ENCODE measurements at places on chromosomes 12 and 14.

- DNase-seq = no peak
These were observed 41.7 kb downstream of the BLTP3B start for GRCh38 chr12:100101000-100101399.

GRCh38 chr12:110046451-110047187, 1.7 kb downstream of the C12orf76 start:
- no peak for DNase-seq

DNA sequence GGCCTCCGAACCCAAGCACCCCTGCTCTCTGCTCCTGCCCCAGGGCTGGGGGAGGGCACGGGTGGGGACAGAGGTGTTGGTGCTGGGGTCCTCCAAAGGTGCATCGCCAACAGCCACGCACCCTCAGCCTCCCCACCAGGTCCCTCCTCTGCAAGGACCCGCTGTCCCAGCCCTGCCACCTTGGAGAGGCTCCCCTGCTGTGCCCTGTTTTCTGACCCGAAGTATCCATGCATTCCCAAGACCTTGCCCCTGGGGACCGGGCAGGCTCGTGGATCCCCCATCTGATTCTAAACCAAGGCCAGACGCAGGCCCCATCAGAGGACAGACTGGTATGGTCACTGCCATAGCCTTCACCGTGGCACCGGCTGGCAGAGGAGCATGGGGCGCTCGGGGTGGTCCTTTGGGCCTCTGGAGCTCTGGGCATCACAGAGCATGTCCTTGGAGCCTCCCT, 22.7 kb upstream of the BEGAIN start:
- no peak for DNase-seq

DNA sequence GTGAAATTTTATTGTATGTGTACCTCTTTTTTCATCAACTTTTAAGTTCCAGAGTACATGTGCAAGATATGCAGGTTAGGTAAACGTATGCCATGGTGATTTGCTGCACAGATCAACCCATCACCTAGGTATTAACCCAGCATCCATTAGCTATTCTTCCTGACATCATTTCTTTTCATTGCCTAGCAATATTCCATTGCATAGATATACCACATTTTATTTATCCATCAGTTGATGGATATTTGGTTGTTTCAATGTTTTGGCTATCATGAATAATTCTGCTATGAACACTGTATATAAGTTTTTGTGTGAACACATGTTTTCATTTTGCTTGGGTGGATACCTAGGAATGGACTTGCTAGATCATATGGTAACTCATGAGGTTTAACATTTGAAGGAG, 439.9 kb upstream of the SOX5 start:
- DNase-seq = no peak

GRCh38 chr14:101918065-101918989, 46.0 kb upstream of the DYNC1H1 start:
- no peak for DNase-seq

- DNase-seq = peak; percentile 20
These were observed 110.7 kb downstream of the BTG1 start for GRCh38 chr12:92034858-92035401.

GRCh38 chr12:89674326-89674942, 34.2 kb downstream of the ATP2B1 start:
- DNase-seq = no peak

- no peak for DNase-seq
These were observed 22.2 kb upstream of the PLEKHG3 start for GRCh38 chr14:64681796-64682710.

DNA sequence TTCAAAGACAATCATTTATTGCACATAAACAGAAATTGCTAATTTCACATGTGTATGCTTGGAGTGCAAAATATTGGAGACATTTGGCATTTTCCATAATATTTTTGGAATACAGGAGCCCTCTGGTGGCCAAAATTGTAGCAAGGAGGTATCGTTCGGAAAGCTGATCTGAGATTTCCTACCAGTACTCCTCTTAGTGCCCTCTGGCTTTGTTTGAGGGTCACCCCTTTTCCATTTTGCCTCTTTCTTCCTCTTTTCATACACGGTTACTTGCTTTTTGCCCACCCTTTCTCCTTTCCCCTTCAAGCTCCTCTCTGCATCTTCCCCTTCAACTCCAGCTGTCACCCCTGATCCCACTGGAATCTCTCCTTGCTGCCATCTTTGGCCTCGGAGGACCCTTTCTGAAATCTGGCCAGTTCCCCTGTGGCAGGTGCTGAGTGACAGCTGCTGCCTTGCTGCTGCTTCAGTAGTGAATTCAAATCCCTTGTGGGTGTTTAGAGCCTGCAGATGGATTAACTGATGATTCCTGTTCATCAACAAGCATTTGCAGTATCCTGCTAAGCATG, 164.6 kb upstream of the PARP11 start:
- DNase-seq = no peak

- DNase-seq = no peak
These were observed 50.5 kb upstream of the CCDC175 start for GRCh38 chr14:59627011-59627520.

DNA sequence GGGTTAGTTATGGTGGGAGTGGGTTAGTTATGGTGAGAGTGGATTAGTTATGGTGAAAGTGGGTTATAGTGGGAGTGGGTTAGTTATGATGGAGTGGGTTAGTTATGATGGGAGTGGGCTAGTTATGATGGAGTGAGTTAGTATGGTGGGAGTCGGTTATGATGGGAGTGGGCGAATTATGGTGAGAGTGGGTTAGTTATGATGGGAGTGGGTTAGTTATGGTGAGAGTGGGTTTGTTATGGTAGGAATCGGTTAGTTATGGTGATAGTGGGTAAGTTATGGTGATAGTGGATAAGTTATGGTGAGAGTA, 22.1 kb upstream of the SFSWAP start:
- DNase-seq = no peak

DNA sequence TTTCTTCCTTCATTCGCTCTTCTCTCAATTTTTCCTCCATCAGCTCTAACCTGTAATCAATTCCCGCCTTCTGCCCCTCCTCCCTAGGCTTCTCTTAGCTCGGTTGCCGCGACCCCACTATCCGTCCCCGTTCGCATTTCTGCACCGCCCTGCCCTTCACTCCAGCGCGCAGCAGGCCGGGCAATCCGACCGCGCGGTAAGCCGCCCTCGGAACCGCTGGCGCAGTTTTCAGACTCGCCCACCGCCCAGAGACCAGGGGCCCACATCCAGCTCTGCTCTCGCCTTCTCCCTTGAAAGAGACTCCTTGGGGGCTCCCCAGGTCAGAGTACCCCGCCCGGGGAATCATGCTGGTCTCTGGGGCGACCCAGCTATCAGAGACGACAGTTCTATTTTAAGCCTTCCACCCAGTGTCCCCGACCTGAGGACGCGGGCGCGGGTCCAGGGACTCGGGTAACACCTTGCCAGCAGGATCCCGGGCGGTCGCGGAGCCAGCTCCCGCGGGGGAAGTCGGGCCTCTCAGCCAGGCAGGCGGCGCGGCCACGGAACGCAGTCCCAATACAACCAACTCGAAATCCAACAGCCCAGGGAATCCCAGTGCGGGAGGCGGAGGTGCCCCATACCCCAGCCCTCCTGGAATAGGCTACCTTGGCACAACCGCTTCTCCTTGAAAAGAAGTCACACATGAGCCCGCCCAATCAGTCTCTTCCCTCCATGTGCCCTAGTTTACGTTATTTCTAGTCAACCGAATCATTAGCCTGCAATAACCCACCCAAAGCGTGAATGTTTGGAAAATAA, 5.7 kb upstream of the SLC38A4 start:
- no peak for DNase-seq

DNA sequence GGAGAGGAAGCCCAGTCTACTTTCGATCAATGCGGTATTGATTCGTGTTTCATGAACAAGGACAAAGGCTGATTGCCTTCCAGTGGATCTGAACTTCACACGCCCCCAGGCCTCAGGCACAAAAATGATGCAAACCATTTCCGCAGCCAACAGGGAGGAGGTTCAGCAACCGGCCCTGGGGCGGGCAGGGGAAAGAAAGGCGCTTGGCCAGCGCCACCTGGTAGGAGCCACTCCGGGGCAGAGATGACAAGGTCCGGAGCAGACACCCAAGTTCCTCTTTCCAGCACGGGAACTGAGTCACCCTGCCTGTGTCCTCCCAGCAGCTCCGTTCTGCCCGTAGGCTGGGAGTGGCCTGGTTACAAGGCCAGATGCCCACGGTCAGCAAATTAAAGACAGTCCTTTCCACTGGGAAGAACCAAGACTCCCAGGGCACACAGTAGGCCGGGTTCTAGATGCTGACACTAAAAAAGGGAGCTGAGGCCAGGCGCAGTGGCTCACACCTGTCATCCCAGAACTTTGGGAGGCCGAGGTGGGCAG, 136.3 kb downstream of the SCARB1 start:
- no peak for DNase-seq

GRCh38 chr12:93813972-93814821, 137.0 kb downstream of the CRADD start:
- no peak for DNase-seq

DNA sequence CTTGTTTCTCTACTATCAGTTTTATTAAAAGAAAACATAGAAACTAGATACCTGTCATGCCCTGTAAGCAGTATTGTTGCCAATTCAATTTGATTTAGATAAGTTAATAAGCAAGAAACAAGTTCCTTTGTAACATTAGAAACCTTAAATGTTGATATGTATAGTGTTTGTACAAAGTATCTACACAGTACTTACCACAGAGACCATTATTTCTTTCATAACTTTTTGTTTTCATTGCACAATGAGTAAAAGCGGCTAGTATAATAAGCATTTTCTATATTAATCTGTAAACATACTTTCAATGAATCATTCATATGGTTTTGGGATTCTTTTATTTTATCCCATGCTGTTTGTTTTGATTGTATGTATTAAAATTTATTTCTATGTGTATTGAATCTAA, 305.1 kb downstream of the TTC6 start:
- no peak for DNase-seq

GRCh38 chr12:81759190-81760051, at the start of gene PPFIA2:
Gene PPFIA2 (minus strand): TSS chr12:81759350.
- no peak for DNase-seq

DNA sequence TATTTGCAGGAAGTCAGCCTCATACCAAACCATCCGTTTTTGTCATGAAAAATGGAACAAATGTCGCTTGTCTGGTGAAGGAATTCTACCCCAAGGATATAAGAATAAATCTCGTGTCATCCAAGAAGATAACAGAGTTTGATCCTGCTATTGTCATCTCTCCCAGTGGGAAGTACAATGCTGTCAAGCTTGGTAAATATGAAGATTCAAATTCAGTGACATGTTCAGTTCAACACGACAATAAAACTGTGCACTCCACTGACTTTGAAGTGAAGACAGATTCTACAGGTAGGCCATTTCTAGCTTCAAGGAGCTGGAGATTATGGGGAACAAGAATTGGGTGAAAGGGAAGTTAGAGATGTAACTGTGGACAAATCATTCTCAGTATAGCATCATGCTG, 126.1 kb downstream of the DAD1 start:
- no peak for DNase-seq

GRCh38 chr12:75779891-75780496, 251.6 kb downstream of the PHLDA1 start:
- DNase-seq = no peak

- no peak for DNase-seq
These were observed 310.3 kb downstream of the DPF3 start for GRCh38 chr14:72583316-72584272.

DNA sequence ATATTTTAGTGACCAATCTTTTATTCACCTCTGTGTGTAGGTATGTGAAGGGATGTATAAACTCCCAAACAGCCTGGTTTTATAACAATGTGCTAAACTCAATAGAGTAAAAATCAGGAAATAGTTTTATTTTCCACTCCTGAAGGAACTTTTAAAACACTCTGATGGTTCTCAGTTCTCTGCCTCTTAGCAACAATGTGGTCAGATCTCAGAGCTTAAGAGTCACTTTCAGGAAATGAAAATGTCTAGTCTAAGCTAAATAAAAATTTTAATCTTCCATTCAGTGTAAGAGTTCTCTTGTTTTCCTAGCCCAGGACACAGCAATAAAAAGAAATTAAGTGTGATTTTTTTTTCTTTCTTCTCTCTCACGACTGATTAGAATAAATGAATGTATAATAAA, 718.0 kb downstream of the C12orf50 start:
- DNase-seq = no peak

DNA sequence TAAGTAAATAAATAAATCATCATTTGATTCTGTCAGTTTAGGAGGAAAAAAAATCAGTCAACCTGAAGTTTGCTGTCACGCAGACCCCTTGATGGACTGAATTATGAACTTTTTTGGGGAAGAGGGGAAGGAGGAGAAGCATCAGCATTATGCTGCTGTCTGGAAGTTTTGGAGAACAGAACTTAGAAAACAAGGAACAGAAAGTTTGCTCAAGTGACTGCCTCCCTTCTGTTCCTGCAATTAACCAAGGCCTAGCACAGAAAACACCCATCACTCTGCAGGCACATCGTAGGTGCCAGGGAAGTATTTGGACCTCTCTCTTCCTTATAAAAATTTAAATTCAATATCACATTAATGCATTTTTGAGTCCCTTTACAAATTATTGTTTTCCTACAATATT, 283.8 kb downstream of the VRK1 start:
- DNase-seq = no peak

DNA sequence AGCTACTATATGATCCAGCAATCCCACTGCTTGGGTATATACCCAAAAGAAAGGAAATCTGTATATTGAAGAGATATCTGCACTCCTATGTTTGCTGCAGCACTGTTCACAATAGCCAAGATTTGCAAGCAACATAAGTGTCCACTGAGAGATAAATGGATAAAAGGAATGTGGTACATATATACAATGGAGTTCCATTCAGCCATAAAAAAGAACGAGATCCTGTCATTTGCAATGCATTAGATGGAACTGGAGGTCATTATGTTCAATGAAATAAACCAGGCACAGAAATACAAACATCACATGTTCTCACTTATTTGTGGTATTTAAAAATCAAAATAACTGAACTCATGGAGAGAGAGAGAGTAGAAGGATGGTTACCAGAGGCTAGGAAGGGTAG, 116.6 kb downstream of the HELB start:
- DNase-seq = no peak

DNA sequence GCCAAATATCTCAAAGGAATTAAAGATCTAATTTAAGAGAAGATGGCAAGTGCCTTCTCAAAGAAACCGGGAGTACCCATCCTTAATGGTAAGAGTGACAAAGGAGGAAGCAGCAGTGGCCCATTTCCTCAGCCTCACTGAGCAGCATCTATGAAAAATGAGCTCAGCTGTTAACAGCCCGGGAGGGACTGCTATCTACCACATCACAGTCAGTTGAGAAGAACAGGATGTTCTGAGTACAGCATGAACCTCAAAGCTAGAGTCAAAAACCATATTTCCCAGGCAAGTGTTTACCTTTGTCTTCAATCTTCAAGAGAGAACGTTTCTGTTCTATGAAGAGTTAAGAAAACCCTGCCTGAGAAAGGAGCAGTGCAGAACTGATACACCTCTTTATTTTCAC, 115.0 kb downstream of the BTG1 start:
- no peak for DNase-seq

- peak; percentile 35 for DNase-seq
These were observed 1165.4 kb downstream of the TMEM121 start for GRCh38 chr14:106691601-106692291.
